ENCODE measurements at places on chromosomes 2 and 18. TPM values are rescaled to one million over a fixed set of nuclear protein-coding genes. Genes with fewer than 3 reads are reported as not detected.
A peak's percentile ranks its signal among the peaks of the same experiment; 100 is the strongest.

- H3K27ac ChIP-seq = peak overlapping the region; percentile 15
Measured at GRCh38 chr2:229410264-229410663, 139.2 kb upstream of the PID1 start.

- no peak overlapping the region for H3K27ac ChIP-seq
- no peak overlapping the region for H3K4me3 ChIP-seq
- H3K36me3 ChIP-seq = no peaks in the 10 kb centered on the region
- DNase-seq = no peak
Measured at GRCh38 chr2:165601065-165601830, 131.8 kb downstream of the CSRNP3 start.

- no peak for DNase-seq
- H3K4me1 ChIP-seq = no peaks in the 10 kb centered on the region
- H3K27ac ChIP-seq = no peak overlapping the region
- H3K4me3 ChIP-seq = no peak overlapping the region
- H3K27me3 ChIP-seq = peaks cover 43% of the 10 kb centered on the region
- H3K36me3 ChIP-seq = no peaks in the 10 kb centered on the region
Measured at GRCh38 chr2:232541195-232541960, 1.9 kb downstream of the CHRNG start.

DNA sequence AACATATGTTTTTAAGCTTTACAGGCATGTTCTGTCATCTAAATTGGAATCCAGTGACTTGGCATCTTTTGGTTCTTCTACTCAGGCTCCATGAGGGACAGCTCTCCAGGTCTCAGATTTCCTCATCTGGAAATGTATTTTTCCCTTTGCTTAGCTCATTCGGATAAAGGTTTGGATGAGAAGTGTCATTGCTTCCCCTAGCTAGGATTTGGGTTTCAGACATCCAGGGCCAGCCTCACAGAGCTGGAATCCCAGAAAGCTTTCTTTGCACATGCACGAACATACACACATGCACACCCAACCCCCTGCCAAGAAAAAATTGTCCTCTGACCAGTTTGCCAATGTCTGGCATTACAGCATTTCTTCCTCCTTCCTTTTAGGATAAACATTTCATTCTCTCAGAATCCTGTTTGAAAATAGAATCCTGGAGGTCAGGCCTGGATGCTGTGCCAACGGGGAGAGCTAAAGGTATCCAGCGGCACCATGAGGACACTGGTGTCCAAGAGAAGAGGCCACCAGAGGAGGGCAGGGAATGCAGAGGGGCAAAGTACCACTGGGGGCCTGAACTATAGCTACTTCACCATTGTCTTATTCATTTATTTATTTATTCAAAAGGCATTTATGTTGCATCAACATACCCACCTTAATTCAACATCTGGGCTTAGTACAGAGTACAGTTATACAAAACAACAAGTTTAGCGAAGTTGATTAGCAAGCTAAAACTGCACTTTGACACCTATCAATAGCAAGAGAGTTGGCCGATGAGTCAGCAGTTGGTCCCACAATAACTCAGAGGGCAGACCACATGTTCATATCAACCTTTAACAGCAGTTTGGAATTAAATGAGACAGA, 97.9 kb upstream of the ATL2 start:
- H3K27ac ChIP-seq = peak overlapping the region; percentile 47
- no peak for DNase-seq
- H3K36me3 ChIP-seq = no peaks in the 10 kb centered on the region
- no peaks in the 10 kb centered on the region for H3K4me1 ChIP-seq

DNA sequence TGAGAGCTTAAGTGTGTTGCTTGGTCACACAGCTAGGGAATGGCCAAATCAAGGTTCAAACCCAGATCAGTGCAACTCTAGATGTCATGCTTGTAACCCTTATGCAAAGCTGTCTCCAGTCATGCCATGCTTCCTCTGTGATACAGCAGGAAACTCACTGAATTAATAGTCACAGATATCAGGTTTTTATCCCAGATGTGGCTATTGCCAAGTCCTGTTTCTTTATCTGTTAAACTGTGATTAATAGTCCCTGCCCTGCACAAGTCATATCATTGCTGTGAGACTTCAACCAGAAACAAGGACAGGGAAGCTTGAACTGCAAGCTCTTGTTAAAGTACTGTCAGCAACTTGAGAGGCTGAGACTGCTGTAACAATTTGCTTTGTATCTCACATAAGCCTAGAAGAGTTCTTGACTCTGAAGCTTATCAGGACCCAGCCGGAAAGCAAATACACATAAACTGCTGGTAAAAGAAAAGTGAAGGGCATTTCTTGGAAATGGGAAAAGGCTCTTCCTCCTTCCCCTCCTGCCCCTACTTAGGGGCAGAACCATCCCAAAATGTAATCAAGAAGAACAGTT, 609.0 kb downstream of the DCC start:
- H3K36me3 ChIP-seq = no peaks in the 10 kb centered on the region
- no peaks in the 10 kb centered on the region for H3K4me1 ChIP-seq
- no peak overlapping the region for H3K4me3 ChIP-seq
- no peaks in the 10 kb centered on the region for H3K27me3 ChIP-seq
- DNase-seq = no peak

- no peak overlapping the region for H3K27ac ChIP-seq
- no peaks in the 10 kb centered on the region for H3K27me3 ChIP-seq
- no peaks in the 10 kb centered on the region for H3K36me3 ChIP-seq
- DNase-seq = no peak
- no peaks in the 10 kb centered on the region for H3K4me1 ChIP-seq
- H3K4me3 ChIP-seq = no peak overlapping the region
Measured at GRCh38 chr18:41347057-41347456, 608.0 kb upstream of the PIK3C3 start.

GRCh38 chr2:144071461-144071860, 448.5 kb downstream of the ZEB2 start:
- no peaks in the 10 kb centered on the region for H3K4me1 ChIP-seq
- peak overlapping the region; percentile 15 for H3K27ac ChIP-seq
- H3K4me3 ChIP-seq = no peak overlapping the region
- DNase-seq = no peak

GRCh38 chr2:133658020-133658903, 90.0 kb upstream of the NCKAP5 start:
- H3K27ac ChIP-seq = no peak overlapping the region
- no peak for DNase-seq
- H3K4me3 ChIP-seq = no peak overlapping the region
- no peaks in the 10 kb centered on the region for H3K36me3 ChIP-seq
- H3K27me3 ChIP-seq = no peaks in the 10 kb centered on the region

Gene HS1BP3
- 14.2 TPM for total RNA-seq

Gene MYO1B
- 27.5 TPM for total RNA-seq
